ENCODE measurements at places on chromosomes 12 and 14.

GRCh38 chr14:84657911-84658310 is 872.0 kb upstream of the FLRT2 start:
- DNase-seq: no peak

DNA sequence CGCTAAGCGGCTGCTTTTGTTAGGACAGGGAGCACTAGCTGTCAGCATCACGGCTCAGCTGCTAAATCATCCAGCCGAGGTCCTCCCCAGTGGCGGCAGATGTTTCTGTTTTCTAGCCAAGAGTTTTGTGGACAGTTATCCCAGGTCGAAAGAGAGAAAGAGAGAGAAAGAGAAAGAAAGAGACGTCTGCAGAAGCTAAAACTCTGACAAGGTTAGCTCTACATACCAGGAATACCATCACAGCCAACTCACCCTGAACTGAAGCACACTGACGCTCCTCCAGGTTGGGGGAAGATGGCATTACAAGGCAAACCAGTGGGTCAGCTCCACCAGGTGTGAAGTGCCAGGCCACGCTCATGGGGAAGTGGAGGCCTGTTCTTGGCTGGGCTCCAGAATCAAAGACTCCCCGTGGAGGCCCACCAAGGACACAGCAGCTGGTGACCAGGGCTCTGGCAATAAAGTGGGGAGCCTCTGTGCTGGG is 64.9 kb upstream of the DICER1 start:
- no peak for DNase-seq

- no peak for DNase-seq
These were observed 578 bp downstream of the PPP1R13B start for GRCh38 chr14:103846543-103847450.

DNA sequence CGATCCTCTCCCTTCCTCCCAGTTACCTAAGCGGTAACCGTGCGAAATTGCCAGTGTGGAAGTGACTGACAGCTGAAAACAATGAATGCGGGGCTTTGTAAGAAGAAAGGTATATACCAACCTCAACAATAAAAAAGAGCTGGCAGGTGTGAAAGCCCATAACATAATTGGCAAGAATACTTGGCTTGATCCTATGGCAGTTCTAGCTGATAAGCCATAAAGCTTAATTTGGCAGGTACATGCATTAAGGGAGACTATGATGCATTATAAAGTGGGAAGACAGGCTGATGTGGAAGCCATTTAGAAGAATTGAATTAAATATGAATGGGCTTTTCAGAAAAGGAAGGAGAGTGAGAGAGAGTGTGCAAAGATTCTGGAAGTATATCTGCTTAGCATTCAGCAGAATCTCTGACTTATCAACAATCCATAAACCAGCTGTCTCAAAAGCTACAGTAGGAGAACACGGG is 71.3 kb downstream of the CRACR2A start:
- DNase-seq: no peak

GRCh38 chr14:103311171-103311997 is 22.7 kb upstream of the EIF5 start:
- DNase-seq: no peak

All from iPS DF 6.9 (cell line).